ENCODE measurements at places on chromosomes 5 and 9.
A peak's percentile ranks its signal among the peaks of the same experiment; 100 is the strongest.

DNA sequence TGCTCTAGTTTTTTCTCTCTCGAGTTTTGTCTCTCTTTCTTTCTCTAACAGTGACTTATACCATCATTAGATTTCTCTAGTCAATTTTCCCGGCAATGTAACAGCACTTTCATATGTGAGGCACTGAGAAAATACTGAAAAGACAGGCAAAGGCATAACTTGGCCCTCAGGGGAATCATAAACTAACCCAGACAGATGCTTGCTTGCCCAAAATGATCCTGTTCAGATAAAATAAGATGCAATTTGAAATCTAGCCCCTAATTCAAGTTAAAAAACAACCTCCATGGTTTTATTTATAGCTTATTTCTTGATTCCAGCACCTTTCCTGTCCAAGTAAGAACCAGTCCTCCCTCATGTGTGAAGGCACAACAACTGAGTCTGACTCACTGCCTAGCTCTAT is 294.6 kb downstream of the GAS1 start:
- DNase-seq, result no peak

GRCh38 chr9:117772960-117773359 is 68.8 kb downstream of the TLR4 start:
- no peak for DNase-seq

DNA sequence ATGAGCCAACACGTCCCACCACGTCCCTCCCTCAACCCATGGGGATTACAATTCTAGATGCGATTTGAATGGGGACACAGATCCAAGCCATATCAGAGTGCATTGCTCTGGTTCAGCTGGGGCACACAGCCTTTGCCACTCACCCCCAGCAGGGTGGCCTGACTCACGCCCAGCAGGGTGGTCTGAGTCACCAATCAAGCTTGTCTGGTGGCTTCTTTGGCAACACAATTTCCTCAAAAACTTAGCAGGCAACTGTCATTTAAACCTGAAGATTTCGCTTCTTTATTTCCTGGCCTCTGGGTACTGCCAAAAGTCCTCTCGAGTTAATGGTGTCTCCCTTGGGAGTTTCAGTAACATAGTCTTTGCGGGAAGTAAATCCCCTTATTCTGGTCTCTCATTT is 16.3 kb upstream of the SEMA5A start:
- DNase-seq, result no peak

- no peak for DNase-seq
Measured at GRCh38 chr5:15037247-15037908, 165.8 kb upstream of the ANKH start.

- DNase-seq, result no peak
Measured at GRCh38 chr5:7955476-7955875, 86.5 kb downstream of the MTRR start.

GRCh38 chr5:108748401-108749127 is 867 bp downstream of the FER start:
- peak; percentile 96 for DNase-seq

DNA sequence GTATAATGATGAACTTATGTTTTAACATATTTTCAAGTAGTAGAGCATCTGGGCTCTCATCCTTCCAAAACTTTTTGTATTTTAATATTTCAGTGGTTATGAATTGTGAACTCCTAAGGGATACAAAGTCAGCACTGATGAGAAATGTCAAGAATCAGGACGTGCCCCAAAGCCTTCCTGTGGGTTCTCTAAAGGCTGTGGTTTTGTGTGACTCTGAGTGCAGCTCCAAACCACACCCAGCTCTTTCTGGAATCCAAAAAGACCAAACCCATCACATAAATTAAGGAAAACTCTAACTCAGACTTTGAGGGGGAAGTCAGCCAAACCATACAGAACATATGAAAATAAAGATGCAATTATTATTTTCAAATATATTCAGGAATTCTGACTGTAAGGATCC is 40.8 kb upstream of the SMU1 start:
- no peak for DNase-seq

GRCh38 chr5:30041831-30042385 is 1151.6 kb upstream of the CDH6 start:
- no peak for DNase-seq

- no peak for DNase-seq
Measured at GRCh38 chr5:142814122-142814521, 43.9 kb downstream of the ARHGAP26 start.

DNA sequence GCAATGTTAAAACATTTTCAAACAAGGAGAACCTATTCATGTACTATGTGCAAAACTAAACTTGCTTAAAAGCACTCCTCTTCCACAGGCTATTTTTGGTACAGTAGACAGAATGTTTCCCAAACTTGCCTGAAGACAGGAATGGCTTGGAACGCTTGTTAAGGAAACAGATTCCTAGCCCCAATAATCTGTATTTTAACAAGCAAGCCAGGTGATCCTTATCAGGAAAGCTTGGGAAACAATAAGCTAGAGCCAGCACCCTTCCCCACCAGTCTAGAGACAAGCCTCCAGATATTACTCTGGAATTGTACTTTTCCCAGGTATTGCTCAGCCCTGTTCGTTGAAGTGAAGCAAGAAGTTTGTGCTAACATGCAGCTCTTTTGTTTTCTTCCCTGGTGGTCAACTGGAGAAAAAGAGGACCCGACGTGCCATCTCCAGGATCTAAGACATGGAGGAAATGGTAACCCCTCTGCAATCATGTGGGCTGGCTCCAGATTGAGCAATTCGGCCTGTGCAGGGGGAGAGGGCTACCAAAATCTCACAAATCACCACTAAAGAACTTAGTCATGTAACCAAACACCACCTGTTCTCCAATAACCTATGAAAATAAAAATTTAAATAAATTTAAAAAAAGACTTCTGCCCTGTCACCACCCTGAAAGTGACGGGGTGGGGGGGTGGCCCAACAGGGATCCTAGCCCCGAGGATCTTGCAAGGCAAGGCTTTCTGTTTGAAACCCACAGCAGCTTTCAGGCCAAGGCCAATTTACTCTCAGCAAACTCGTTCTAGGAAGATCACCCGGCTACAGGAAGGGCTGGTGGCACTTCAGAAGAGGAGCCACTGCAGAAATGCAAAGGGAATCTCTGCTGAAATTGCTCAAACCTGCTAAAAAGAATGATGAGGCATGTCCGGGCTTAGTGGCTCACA is 48.6 kb downstream of the SHB start:
- DNase-seq, result no peak

GRCh38 chr9:103709366-103709765 is 384.7 kb upstream of the SMC2 start:
- no peak for DNase-seq

DNA sequence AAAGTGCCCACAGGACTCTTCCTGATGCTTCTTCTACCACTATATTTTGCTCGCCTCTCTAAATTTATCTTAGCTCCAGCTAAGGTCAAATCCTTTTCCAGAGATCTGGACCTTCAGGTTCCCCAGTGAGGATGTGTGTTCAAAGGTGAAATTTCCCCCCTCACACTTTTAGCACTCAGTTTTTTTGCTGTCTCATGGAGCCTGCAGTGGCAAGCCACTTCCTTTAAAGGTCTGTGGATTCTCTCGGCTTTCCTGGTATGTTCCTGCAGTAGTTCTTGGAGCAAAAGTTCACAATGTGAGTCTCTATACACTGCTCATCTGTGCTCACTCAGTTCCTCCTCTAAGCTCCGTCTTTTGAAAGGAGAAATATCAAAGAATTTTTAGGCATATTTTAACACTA is 181.4 kb downstream of the LURAP1L start:
- DNase-seq, result no peak

GRCh38 chr9:86483496-86483895 is 129.3 kb upstream of the TUT7 start:
- no peak for DNase-seq

DNA sequence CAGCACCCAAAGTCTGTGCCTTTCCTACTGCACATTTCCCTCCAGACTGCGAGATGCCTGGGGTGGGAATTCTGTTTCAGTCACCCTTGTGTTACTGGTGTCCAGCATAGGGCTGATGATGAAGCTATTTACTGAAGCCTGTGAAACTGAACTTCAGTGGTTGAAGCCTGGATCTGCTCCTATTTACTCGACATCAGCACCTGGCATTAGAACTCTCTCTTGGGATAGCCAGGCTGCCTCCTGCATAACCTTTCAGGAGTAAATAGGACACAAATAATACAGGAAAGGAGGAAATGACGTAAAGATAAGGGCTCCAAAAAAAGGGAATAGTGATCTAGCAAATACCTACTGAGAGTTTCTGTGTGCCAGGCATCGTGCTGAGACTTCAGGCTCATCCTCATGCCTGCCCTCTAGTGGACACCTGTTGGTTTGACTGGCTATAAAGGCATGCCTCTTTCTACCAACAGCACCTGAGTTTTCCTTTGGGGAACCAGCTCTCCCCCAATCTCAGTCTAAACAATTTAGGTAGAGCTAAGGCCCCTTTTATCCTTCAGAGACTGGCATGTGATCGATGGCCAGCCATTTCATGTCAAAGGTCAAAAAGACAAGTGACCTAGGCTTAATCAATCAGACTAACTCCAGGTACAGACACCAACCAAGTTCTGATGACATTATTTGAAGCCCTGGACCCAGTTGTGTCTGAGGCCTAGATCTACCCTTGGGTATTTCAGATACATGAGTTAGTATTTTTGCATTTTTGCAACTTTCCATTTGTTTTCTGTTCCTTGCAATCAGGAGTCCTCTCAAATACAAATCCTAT is 192.1 kb upstream of the TRIM32 start:
- DNase-seq, result no peak

- no peak for DNase-seq
Measured at GRCh38 chr5:68464424-68464823, 248.9 kb downstream of the PIK3R1 start.

DNA sequence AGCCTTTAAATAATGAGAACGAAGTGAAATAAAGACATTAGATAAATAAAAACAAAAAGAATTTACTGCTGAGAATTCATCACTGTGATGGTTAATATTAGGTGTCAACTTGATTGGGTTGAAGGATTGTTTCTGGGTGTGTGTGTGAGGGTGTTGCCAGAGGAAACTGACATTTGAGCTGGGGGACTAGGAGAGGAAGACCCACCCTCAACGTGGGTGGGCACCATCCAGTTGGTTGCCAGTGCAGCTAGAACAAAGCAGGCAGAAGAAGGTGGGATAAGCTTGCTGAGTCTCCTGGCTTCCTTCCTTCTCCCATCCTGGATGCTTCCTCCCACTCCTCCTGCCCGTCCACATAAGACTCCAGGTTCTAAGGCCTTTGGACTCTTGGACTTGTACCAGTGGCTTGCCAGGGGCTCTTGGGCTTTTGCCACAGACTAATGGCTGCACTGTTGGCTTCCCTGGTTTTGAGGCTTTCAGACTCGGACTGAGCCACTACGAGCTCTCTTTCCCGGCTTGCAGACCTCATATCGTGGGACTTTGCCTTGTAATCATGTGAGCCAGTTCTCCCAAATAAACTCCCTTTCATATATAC is 43.7 kb upstream of the ABL1 start:
- DNase-seq, result no peak

GRCh38 chr9:124780060-124780756 is 3.3 kb downstream of the OLFML2A start:
- no peak for DNase-seq

DNA sequence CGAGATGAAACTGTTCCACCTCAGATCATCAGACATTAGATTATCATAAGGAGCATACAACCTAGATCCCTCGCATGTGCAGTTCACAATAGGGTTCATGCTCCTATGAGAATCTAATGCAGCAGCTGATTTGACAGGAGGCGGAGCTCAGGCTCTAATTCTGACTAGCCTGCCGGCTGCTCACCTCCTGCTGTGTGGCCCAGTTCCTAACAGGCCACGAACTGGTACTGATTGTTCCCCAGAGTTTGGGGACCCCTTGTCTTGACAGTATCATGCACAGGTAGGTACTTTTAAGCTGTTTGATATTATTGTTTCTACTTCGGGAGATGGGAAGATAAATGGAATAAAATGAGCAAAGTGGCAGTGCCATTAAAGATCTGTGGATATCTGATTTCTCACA is 66.9 kb downstream of the ZCCHC7 start:
- no peak for DNase-seq

- DNase-seq, result no peak
Measured at GRCh38 chr5:113433071-113433470, 1.7 kb downstream of the TSSK1B start.

DNA sequence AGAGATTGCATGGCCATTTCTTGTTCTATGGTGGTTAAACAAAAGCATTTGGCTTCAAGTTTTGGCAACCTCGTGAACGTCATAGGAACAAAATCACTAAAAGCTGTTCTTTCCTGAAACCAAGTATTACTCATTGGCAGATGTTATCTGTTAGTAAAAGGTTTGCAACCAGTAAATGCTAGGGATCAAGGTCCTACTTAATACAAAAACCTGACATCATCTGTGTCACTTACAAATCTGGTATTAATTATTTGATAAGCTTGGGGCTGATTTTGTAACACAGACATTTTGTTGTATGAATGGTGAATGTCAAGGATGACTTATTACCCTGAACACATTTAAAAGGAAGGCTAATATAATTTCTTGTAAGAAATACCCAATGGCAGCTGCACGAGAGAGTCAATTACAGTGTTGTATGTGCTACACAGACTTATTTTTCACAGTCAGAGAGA is 486.4 kb upstream of the ZNF608 start:
- DNase-seq, result no peak
